HT-29 (cell line): ENCODE measurements at places on chromosomes 11 and 22.

DNA sequence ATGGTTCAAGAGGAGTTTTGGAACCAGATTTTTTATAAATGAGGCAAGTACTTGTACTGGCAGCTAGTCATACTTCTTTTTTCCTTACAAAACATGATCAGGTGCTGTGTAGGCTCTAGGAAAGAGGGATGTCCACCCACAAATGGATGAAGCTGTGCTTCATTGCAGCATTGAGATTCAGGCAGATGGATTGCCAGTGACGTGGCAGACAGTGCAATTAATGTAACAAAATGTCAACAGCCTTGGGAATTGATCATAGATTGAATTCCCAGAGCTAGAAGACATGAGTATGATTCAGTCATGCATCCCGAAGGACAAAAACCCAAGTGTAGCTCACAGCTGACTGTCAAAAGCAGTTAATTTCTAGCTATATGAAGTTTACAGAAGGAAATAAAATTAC is 99.2 kb upstream of the RASSF10 start:
- DNase-seq = no peak

DNA sequence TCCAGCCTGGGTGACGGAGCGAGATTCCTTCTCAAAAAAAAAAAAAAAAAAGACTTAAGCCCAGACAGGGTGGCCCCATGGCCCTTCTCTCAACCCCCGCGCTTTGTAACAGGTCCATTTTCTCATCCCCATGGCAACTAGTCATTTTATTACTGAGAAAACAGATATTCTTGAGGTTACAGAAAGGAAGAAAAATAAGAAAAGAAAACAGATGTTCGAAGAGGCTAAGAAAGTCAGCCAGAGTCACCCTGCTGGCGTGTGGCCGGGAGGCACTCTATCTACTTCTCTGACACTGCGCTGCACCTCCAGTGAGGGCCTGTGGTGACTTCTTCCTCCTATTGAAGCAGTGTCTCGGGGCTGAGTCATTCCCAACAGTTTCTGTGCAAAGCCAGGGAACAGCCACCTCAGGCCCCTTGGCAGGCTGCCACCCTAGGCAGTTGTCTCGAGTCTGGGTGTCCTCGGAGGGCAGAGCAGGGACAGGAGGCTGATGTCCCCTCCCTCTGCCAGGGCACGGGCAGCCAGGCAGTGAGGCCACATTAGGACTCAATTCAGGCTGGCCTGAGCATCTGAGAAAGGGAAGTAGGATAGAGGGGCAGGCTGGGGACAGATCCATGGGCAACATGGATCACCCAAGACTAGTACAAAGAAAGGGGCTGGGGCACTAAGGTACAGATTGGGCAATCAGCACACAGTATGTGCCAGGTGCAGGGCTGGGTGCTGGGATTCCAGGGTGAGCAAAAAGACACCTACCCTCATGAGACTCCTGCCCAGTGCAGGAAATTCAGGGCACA is 16.4 kb upstream of the SYVN1 start:
- peak; percentile 100 for DNase-seq

- no peak for DNase-seq
Measured at GRCh38 chr11:70667767-70668166, 269.4 kb downstream of the CTTN start.

GRCh38 chr11:19379465-19379864 is 138.7 kb upstream of the E2F8 start:
- peak; percentile 32 for DNase-seq

DNA sequence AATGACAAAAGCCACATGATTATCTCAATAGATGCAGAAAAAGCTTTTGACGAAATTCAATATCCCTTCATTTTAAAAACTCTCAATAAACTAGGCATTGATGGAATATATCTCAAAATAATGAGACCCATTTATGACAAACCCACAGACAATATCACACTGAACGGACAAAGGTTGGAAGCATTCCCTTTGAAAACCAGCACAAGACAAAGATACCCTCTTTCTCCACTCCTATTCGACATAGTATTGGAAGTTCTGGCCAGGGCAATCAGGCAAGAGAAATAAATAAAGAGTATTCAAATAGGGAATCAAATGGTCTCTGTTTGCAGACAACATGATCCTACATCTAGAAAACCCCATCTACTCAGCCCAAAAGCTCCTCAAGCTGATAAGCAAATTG is 52.0 kb downstream of the CASP12 start:
- no peak for DNase-seq

DNA sequence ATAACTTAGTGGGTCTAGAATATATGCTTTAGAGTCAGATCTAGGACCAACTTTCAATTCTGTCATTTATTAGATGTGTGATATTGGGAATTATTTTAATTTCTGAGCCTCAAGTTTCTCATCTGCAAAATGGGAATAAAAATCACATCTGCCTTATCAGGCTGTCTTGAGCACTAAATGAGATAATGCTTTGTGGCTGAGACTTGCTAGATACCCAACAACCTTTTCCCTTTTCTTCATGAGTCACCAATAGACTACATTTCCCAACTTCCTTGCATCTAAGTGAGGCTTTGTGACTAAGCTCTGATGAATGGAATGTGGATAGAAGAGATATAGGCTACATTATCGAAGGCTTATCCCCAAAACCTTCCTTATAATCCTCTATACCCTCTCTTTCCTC is 220.7 kb upstream of the SESN3 start:
- DNase-seq = no peak

GRCh38 chr22:37544955-37545702 is 15.2 kb upstream of the CDC42EP1 start:
- peak; percentile 70 for DNase-seq

GRCh38 chr11:99368583-99368982 is 347.8 kb downstream of the CNTN5 start:
- no peak for DNase-seq

GRCh38 chr11:10455637-10456487 is 798 bp downstream of the AMPD3 start:
- DNase-seq = peak; percentile 66

- DNase-seq = peak; percentile 93
Measured at GRCh38 chr11:102177974-102178631, 67.9 kb downstream of the YAP1 start.

DNA sequence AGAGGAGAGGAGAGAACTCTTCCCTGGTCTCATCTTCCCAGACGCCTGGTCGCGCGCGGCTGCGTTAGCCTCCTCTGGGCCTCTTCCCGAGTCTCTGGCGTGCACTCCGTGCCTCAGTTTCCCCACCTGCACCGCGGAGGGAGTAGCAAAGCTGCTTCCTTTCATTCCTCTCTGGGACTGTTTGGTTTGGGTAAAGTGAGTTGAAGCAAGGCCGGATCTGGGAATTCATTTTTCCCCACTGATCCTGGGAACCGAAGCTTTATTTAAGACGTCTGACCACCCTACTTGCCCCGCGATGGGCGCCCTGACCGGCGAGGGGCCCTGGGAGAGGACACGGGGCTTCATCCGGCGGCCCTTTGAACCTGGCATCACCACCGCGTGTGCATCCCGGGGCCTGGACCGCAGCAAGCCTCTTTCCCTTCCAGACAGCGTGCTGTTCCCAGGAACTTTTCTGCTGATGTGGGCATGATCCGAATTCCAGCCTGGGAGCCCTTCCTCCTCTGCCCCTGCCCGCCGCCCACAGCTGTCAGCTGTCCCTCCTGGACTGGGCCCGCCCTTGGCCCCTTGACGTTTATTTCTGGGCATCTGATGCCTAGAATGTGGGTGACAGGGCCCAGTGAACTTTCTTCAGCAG is 758 bp downstream of the LDLRAD3 start:
- no peak for DNase-seq

GRCh38 chr22:38872831-38873248 is 824 bp upstream of the CBX6 start:
- no peak for DNase-seq

DNA sequence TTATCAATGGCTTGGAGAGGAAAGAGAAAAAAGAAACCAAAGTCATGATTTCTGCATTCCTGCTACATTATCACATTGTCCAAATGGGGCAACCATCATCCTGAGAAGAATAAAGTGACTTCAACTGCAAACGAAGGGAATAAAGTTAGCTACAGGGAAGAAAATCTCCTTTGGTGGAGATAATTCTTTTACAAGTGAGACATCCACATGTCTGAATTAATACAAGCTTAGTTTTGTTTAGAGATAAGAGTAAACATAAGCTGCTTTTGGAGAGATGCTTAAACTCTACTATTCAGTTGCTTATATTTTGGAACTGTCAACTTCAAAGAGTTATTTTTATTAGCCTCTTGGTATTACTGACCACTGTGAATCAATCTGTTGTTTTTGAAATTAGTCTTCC is at the start of gene OR52L1:
TSS of gene OR52L1 (minus strand) at position 101 of the 400 bp plus-strand sequence. CDS start at position 46, 55 bp downstream.
- DNase-seq = no peak

DNA sequence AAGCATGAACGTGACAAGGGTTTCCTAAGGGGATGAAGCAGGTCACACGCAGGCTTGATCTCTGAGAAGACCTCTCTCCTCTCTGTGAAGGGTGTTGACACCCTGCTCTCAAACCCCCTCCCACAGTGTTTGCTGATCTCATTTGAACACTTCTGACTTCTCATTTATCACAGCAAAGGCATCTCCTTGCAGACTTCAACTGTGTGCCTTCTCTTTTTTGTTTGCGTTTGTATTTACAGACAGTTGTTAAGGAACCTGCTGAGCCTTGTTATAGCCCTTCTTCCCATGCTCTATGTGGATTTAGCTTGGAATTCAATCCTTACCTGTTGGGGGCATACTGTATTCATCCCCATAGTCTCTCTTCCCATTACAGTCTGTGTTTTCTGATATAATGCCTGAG is 206.5 kb downstream of the NELL1 start:
- DNase-seq = no peak

- no peak for DNase-seq
Measured at GRCh38 chr11:1647901-1648652, 18.5 kb downstream of the KRTAP5-5 start.

DNA sequence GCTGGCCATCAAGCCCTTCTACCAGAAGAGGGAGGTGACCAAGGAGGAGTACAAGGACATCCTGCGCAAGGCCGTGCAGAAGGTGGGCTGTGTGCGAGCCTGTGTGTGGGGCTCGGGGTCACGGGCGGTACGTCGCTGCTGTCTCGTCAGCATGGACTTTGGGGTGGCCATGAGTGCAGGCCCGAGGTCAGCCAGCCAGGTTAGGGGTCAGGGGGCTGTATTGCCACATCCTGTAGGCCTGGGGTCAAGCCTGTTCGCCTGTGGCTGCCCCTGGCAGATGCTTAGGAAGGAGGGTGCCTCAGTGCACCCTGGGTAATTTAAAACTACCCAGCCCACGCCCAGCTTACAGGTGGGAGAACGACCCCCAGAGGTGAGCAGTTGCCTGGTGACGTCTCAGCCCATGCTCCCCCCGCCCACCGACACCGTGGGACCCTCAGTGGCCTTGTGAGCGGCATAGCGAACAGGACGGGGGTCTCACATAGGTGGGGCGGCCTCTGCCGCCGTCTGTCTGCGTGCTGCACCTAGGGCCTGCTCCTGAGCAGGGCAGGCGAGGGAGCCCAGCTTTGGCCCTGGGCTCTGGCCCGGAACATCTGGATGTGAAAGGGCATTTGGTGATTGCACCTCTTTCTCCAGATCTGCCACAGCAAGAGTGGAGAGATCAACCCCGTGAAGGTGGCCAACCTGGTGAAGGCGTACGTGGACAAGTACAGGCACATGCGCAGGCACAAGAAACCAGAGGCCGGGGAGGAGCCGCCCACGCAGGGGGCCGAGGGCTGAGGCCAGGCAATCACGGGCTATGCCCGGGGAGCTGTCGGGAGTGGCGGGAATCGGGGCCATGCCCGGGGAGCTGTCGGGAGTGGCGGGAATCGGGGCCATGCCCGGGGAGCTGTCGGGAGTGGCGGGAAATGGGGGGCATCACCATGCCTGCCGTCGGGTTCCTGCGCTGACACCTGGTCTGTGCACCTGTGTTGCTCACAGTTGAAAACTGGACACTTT is 4.5 kb downstream of the IRF7 start:
- DNase-seq = no peak

GRCh38 chr11:65116370-65117205 is 913 bp downstream of the ZNHIT2 start:
- DNase-seq = peak; percentile 65

GRCh38 chr11:36254713-36255112 is 34.5 kb downstream of the COMMD9 start:
- DNase-seq = no peak

DNA sequence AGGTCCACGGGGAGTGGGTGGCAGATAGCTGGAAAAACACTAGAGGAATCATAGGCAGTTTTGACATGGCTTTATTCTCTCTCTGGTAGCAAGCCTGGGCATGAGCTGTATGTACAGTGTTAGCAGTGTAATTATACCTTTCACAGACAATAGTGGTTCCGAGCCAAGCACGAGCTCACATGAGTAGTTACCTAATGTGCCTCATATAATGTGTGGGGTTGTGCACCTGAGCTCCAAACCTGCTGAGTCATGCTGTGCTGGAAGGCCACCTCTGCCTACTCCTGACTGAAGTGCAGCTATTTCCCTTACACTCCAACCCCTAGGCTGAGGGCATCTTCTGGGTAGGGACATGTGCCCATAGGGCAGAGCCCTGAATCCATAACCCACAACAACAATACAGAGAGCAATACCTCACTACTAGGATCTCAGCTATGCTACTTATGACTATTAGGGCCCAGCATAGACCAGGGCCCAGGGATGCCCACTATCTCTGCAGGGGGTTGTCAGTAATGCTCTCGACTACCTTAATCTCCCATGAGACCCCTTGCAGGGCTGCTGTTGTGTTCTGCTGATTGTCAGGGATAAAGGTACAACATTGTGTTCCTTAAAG is 432.1 kb downstream of the DYNC2H1 start:
- DNase-seq = no peak

DNA sequence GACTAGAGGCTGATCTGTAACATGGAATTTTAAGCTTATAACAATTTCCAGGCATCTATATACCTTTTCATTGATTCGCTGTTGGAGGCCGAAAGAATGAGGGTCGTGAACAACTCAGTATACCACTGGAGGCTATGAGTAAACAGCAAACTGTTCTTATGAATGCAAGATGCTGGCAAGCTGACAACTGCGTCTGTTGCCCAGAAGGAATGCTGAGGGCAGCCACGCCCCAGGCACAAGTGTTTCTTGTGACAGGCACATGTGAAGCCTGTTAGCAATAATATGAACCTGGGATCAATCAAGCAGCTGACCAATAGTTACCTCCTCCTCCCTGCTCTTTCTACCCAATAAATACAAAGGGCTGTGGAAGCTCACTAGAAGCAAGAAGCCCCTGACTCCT is 15.3 kb downstream of the RTCB start:
- no peak for DNase-seq

- DNase-seq = peak; percentile 64
Measured at GRCh38 chr22:33519071-33519973, 401.0 kb downstream of the LARGE1 start.

DNA sequence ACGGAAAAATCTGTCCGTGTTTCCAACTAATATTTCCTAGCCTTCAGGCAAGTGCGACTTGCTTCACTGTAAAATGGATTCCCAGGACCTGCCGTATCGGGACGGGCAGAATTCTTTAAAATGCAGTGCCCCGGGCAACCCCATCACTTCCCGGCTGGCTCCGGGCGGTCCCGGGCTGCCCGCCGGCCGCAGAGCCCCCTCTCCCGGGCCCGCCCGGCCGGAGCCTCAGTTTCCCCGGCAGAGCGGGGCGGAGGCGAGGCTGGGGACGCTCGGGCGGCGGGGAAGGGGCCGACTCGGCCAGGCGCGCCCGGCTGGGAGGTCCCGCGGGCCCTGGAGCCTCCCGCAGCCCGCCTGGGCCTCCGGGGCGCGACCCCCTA is 84.2 kb upstream of the WNT7B start:
- DNase-seq = no peak
